ENCODE measurements at places on chromosomes 11 and 22.

- DNase-seq = no peak
These were observed 3.4 kb downstream of the PLAAT3 start for GRCh38 chr11:63610604-63611394.

DNA sequence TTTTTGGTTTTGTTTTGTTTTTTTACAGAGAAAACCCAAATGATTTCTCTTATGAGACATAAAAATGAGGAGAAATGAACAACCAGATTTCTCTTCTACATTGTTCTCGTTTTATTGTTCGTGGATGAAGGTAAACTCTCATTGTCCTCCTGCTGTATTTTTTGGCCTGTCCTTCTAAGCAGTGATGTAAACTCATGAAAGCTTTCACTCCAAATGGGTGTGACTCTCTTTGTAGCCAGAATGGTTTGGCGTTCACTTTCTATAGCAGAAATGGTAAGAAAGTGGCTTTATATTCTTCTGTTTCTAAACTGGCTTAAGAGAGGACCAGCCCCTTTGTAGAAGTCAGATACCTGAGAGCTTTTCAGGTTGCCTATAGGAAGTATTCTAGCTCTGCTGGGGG is 15.5 kb upstream of the BMAL1 start:
- no peak for DNase-seq

GRCh38 chr22:38462960-38463784 is 4.7 kb upstream of the KDELR3 start:
- no peak for DNase-seq

DNA sequence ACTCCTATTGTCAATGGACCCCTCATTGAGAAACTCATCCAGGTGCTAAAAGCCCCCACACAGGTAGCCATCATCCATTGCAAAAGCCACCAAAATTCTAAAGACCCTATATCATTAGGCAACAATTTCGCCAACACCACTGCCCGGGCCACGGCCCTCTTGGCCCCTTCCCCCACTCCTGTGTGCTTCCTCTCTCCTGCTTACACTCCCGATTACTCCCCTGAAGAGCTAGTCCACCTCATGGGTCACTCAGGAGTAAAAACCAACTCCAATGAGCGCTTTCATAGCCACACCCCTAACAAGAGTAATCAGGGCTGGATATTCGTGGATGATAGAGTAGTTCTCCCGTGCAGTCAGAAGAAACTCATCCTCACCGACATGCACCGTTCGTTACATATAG is 8.9 kb upstream of the OR56A3 start:
- no peak for DNase-seq

DNA sequence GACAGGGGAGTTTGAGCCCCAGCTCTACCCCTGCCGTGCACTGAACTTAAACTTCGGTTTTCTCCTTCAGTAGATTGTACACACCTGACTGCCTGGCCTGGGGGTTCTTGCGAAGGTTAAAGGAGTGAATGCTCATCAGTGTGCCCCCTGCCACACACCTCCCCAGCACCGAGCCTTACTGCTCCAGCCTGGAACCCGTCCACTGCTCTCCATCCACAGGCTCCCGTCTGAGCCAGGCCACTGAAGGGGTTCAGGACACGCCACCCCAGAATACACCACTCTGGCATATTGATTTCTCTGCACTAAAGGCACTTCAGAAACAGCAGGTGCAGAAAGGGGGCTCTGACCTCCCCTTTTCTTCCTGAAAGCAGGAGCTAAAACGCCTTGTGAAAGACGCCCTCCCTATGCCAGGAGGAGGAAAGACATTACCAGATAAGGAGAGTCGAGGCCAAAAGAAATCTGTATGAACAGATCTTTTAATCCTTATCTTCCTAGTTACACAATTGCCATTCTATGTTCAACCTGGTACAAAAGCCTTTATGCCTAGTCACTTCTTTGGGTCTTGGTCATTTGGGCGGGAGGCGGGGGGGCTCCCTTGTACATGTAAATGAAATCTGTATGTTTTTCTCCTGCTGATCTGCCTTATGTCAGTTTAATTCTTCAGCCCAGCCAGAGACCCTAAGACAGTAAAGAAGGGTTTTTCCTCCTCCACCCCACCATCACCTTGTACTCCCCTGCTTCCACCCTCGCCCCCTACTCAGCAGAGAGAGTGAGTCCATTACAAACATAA is 1.9 kb upstream of the SSTR3 start:
- DNase-seq = no peak

DNA sequence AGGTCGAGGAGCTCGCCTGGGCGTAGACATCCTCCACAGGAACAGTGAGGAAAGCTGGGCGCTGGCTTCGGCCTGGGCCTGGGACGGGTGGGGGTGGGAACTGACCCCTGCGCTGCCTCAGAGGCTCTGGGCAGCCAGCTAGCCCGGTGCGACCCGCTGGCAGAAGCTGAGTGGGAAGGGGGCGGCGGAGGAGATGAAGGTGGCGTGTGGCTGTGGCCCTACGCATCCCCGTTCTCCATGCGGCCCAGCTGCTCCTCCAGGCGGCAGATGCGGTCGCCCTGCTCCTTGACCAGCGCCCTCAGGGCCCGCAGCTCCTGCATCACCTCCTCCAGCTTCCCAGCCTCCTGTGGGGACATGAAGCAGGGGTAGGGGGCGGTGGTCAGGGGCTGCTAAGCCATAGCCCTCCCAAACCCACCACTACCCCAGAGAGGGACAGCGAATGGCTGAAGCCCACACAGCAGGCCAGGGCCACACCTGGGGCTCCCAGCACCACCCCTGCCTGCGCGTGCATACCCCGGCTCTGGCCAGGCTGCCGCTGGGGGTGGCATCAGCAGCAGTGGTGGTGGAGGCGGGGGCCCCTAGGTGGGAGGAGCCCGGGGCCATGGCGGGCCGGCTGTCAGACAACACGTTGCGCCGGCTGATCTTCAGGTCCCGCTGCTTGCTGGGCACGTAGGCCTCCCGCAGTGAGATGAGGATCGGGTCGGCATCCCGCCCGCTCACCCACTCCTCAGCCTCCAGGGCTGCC is 848 bp upstream of the PTPRCAP start:
- DNase-seq = no peak
